Dorsolateral prefrontal cortex (tissue), 122 donors: ENCODE measurements at places on chromosomes 6 and 20.
A peak's percentile ranks its signal among the peaks of the same experiment; 100 is the strongest.

DNA sequence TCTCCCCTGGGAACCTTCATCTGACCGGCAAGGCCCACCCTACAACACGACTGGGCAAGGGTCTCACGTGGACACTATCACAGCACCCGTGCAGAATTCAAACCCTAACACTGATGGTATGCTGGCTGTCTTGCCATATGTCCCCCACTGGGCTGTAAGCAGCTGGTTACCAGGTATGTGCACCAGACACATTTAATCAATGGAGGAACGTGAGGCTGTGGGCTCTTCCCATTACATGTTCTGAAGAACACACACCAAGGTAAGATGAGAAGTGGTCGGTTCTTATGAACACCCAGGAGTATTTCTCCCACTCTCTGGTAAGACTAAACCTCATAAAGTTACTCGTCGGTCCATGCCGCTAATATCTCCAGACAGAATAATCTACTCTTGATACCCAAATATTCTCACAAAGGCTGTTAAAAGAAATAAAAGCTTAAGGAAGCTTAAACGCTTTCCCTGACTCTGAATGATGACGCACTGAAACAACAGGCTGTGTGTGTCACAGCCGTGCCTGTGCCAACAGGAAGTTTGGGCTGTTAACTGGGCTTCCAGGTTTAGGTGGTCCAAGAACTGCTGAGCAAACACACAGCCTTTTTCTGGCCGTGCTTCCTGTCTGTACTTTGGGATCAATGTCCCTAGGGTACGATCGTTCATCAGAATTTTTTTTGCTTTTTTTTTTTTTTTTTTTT is 75.3 kb downstream of the SLC23A2 start:
- DNase-seq: peak; percentile 31

DNA sequence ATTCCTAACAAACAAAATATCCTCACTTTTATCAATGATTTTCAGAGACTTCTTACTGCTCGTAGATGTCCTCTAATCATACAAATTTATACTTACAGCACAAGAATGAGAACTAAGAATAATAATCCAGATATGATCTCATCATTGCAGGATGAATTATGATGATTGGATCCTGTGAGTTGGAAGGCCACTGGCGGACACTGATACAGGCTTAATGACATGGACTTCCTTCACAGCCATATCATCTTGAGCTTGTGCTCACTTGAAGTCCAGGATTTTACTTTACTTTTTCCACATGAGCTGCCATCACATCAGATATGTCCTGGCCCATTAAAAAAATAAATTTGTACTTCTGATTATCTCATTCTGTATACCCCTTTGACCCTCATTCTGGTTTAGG is 94.3 kb downstream of the NKAIN2 start:
- no peak for DNase-seq

DNA sequence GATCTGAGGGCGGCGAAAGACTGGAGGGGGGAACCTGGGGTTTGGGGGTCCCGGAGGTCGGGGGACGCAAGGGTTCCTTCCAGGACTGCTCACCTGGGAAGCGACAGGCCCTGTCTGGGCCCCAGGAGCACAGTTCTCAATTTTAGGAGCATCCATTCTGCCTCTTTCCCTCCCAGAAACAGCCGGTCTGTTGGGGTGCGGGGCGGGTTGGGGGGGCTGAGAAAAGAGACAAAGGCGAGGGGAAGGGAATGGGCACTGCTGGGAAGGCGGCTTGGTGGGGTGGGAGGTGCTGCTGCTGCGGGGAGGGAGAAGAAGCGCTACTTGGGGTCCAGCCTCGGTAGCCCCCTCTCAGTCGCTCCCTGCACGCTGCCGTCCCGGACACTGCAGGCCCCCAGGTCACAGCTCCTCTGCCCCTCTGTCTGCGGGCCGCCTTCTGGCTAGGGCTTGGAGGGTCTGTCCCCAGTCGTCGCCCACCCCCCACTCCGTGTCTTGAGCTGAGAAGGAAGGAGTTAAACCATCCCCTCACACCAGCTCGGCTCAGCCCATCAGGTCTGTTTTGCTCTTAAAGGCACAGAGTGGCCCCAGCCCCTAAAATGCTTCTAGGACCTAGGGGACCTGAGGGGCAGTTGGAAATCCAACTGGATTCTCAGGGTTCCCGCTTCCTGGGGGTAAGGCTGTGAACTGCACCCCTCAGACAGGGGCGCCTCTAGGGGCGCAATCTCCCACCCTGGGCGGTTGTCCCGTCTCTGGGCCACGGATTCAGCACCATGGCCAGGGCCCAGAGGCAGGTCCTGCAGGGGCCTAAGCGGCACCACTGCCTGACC is 690 bp downstream of the GDAP1L1 start:
- no peak for DNase-seq

DNA sequence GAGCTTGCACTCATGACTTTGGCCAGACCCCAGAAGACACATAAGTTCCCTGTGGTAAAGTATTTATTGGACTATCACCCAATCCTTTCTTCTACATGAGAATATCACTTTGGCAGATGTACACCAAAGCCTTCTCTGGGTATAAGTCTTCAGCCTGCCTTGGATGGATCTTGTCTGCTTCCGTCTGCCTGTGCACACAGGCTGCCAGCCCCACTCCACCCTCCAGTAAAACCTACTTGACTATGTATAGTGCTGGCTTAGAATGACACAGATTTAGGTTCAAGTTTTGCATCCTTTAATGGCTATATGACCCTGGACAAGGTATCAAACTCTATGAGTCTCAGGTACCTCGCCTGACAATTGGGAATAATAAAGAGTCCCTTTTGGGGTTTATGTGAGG is 63.4 kb downstream of the BACH2 start:
- DNase-seq: no peak

DNA sequence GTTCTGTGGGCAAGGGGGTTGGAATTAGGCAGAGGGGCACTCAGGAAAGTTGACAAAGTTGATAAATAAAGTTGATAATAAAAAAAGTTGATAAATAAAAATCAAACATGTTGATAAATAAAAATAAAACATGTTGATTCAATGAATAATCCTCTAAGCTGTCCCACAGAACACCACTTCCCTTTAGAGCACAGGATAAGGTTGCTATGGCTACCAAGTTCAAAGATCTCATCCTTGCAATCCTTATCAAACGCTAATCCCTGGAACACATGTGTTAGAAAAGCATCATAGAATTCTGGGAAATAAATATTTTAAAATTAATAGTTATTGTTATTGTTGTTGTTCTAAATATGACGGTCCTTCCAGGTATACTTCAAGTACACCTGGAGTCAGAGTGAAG is 33.9 kb downstream of the MBOAT1 start:
- DNase-seq: no peak
